ENCODE measurements at places on chromosomes 1 and 21.

GRCh38 chr1:118306851-118307250, 121.8 kb upstream of the SPAG17 start:
- no peak for DNase-seq

- no peak for DNase-seq
Measured at GRCh38 chr1:165738794-165739193, 29.9 kb downstream of the TMCO1 start.

GRCh38 chr1:62962014-62962812, 178.3 kb downstream of the ATG4C start:
- DNase-seq: no peak

DNA sequence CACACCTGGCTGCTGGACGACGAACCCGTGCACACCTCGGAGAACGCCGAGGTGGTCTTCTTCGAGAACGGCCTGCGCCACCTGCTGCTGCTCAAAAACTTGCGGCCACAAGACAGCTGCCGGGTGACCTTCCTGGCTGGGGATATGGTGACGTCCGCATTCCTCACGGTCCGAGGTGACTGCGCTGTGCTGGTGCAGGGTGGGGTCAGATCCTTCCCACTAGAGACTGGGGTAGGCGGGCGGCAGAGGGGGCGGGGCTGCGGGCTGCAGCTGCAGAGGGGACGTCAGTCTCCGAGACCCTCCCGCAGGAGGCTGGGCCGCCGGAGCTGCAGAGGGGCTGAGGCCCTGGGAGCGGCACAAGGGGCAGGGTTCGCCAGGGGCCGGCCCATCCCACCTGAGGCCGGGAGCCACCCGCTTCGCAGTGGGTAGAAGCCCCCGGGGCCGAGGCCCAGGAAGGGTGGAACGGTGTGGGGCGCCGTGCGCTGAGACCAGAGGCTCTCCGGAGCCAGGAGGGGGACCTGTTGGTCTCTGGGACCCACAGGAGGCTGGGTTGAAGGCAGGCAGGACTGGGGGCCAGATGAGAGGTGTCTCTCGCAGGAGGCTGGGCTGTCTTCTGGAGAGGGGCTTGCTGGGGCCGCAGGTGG, 90.6 kb downstream of the TRIM11 start:
- DNase-seq: peak; percentile 46

DNA sequence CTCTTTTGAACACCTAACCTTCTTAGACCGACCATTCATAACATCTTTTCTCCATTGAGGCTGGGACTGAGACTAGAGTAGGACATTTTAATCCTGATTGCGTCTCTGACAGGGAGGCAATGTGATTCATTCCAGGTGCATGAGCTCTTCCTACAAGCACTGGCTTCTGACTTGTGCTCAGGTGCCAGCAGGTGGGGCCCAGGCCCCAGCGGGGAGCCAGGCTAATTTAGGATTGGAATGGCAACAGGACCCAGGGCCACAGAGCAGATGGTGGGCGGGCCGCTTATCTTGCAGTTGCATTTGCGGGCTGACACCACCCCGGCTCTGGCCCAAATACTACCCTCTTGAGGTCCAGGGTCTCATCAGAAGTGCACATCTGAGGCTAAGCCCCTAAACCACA, 4.1 kb downstream of the GPA33 start:
- no peak for DNase-seq

DNA sequence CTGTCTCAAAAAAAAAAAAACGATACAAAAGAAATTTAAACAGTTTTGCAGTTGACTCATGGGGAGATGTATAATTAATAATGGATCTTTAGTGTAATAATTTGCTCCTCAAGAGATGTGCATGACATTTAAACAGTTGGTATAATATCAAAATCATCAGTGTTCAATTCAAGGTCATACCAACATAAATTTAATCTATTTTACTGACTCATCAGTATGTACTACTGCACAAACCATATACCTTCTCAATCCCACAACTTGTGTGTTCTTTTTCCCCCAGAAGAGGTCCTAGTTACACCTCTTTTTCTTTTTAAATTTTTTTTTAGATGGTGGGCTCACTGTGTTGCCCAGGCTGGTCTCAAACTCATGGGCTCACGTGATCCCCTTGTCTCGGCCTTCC, 23.6 kb downstream of the CDKN2C start:
- no peak for DNase-seq

- no peak for DNase-seq
Measured at GRCh38 chr1:108830119-108831008, 26.5 kb downstream of the AKNAD1 start.

- no peak for DNase-seq
Measured at GRCh38 chr1:223609066-223609465, 56.4 kb downstream of the CAPN8 start.

DNA sequence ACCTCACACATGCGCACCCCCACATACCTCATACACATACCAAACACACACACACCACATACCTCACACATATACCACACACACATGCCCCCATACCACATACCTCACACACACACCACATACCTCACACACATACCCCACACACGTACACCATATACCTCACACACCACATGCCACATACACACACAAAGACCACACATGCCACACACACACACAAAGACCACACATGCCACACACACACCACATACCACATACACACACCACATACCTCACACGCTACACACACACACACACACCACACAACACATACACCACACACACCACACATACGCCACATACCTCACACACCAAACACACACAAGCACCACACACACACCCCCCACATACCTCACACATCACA, 30.0 kb downstream of the HIVEP3 start:
- DNase-seq: no peak

- DNase-seq: peak; percentile 37
Measured at GRCh38 chr21:34835526-34835925, 166.7 kb downstream of the CLIC6 start.

DNA sequence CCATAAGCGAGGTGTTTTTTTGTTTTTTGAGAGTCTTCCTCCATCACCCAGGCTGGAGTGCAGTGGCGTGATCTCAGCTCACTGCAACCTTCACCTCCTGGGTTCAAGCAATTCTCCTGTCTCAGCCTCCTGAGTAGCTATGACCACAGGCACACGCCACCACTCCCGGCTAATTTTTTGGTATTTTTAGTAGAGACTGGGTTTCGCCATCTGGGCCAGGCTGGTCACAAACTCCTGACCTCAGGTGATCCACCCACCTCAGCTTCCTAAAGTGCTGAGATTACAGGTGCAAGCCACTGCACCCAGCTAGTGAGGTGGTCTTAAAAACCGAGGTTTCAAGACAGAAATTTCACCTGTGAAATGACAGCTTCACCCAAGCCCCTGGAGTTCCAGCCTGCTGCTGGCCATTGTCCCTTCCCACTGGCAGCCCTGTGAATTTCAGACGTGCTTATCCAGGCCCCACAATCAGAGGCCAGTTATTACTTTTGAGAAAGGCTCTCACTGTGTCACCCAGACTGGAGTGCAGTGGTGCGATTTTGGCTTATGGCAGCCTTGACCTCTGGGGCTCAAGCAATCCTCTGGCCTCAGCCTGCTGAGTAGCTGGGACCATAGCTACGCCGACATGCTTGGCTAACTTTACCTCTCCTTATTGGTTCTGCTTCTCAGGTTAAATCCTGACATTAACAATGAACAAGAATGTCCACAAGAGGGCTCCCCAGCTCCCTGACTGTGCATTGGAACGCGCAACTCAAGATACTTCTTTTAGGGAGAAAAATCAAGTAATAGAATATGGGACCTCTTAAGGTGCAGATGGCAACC, 19.4 kb downstream of the ENO1 start:
- DNase-seq: peak; percentile 72

DNA sequence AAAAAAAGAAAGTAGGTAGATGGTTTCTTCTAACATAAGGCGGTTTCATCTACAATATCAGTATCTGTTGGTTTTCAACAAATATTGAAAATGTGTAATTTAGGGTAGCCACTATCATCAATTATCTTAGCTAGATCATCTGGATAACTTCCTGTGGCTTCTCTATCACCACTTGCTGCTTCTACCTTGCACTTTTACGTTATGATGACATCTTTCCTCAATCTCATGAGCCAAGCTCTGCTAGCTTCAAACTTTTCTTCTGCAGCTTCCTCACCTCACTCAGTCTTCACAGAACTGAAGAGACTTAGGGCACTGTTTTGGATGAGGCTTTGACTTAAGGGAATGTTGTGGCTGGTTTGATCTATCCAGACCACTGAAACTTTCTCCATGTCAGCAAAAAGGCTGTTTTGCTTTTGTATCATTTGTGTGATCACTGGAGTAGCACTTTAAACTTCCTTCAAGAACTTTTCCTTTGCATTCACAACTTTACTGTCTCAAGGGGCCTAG, 144.9 kb upstream of the HP1BP3 start:
- no peak for DNase-seq

DNA sequence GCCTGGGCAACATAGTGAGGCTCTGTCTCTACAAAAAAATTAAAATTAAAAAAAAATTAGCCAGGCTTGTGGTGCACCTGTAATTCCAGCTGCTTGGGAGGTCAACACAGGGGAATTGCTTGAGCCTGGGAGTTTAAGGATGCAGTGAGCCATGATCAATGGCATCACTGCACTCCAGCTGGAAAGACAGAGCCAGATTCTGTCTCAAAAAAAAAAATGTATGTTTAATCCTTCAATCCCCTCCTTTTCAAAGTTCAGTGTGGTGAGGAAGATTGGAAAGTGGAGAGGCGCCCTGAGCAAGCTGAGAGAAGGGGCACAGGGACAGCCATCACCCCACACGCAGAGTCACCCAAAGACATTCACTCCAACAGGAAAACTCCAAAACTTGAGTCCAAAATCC, 97.7 kb upstream of the BACE2 start:
- DNase-seq: no peak

DNA sequence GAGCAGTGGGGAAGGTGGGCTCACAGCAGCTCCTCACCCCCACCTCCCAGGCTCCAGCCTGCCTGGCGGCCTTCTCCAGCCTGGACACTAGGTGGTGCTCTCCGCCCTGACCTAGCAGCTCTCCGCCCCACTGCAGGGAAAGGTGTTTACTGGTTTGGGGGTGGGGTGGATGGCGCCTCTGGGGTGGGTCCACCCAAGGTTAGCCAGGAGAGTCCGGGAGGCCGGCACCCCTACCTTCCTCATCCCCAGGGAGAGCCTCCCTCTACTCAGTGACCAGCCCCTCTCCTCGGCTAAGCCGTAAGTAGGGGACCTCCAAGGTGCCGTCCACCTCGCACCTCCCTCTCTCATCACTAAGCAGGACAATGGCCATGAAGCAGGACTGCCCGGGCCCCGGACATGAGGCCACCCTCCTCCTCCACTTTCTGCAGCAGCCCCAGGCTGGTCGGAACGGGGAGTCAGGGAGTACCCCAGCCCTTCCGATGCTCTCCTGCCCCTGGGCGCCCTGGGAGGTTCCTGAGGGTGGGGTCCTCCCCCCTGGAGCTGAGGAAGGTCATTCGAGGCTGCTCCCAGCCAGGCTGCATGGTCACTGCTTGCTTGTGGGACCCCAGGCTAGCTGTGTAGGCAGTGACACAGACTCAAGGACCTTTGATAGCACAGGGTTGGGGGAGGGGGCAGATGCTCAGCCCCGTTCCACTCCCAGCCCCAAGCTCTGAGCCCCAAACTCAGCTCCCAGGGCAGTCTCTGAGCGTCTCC, 101.4 kb upstream of the VAMP3 start:
- DNase-seq: peak; percentile 80

- DNase-seq: no peak
Measured at GRCh38 chr1:10718083-10718415, 78.4 kb downstream of the CASZ1 start.

GRCh38 chr1:169894424-169895145, 889 bp upstream of the SCYL3 start:
- no peak for DNase-seq

GRCh38 chr1:79695138-79695537, 688.6 kb upstream of the ADGRL4 start:
- DNase-seq: no peak

- no peak for DNase-seq
Measured at GRCh38 chr1:166170726-166171125, 3.9 kb upstream of the FAM78B start.

DNA sequence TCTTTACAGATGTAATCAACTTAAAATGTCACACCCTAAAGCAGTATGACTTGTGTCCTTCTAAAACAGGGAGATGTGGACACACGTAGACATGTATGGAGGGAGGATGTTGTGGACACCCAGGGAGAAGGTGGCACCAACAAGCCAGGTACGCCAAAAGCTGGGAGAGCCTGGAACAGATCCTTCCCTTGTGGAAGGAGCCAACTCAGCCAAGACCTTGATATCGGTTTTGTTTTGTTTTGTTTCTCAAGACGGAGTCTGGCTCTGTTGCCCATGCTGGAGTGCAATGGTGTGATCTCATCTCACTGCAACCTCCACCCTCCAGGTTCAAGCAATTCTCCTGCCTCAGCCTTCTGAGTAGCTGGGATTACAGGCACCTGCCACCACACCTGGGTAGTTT, 45.6 kb downstream of the CHAF1B start:
- no peak for DNase-seq

DNA sequence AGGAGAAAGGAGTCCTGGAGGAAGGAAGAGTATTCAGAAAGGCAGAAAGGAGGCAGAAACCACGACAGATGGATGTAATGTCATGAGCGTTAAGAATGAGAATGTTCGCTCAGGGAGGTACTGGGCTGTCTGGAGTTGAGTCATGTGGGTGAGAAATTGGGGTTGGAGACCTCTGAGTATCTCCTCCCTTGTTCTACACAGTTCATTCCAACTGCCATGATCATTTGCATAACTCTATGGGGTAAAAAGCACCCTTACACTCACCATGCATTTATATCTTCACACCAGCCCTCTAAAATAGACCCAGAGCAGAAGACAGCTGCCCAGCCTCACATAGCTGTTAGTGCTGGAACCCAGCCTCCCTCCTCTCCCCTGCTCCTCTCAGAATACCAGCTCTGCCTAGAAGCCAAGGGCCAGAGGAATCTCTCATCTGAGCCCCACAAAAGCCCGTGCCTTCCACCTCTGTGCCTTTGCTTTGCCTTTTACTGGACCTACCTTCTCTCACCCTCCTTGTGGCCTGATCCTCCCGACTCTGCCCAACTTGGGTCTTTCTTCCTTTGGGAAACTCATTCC, 85.2 kb downstream of the BEND5 start:
- DNase-seq: no peak

GRCh38 chr1:118335331-118335732, 150.3 kb upstream of the SPAG17 start:
- no peak for DNase-seq

GRCh38 chr1:109546311-109547109, 1.9 kb upstream of the GNAI3 start:
- DNase-seq: peak; percentile 88

DNA sequence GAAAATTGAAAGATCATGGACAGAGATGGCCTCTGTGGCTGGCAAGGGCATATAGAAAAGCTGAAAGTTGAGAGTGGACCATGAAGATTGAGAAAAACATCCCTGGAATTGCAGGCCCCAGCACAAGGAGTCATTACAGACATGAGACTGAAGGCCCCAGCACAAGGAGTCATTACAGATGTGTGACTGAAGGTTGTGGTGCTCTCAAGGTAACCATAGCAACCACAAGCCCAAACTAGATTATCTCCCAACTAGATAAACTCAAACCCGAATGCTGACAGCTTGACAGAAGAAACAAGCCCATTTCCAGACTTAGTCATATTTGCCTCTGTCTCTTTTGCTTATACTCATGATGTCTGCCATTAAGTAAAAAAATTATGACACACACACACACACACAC, 1252.1 kb upstream of the ADGRL4 start:
- no peak for DNase-seq

- no peak for DNase-seq
Measured at GRCh38 chr21:14567331-14568279, 21.5 kb upstream of the SAMSN1 start.
